Activated T-cell treated with anti-CD3 and anti-CD28 coated beads, Interleukin-2, amount 50 U/mL, for 48 hours (primary cell): ENCODE measurements at places on chromosomes 7 and 10.

DNA sequence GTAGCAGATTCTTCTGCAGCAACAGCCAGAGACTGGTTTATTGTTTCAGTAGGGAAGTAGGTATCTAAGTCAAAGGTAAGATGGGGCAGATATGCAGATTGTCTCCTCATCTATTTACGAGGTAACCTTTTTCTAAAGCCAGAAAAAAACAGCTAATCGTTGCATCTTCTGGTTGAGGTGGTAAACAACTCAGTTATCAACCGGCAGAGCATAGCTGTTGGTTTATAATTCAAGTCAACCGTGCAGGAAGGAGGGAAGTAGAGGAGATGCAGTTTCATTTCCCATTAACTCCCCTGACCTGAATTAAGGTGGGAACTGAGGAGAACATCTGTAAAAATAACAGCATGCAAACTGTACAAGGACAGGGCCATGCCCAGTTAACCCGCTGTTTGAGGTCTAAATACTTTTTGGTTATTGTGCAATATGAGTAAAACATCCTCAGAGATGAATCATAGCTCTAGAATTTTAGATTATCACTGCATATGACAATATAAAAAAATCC lies 156.5 kb upstream of the ITGB1 start:
- DNase-seq: no peak

- DNase-seq: no peak
Observed at GRCh38 chr10:128043259-128044045, 82.8 kb downstream of the MKI67 start.

DNA sequence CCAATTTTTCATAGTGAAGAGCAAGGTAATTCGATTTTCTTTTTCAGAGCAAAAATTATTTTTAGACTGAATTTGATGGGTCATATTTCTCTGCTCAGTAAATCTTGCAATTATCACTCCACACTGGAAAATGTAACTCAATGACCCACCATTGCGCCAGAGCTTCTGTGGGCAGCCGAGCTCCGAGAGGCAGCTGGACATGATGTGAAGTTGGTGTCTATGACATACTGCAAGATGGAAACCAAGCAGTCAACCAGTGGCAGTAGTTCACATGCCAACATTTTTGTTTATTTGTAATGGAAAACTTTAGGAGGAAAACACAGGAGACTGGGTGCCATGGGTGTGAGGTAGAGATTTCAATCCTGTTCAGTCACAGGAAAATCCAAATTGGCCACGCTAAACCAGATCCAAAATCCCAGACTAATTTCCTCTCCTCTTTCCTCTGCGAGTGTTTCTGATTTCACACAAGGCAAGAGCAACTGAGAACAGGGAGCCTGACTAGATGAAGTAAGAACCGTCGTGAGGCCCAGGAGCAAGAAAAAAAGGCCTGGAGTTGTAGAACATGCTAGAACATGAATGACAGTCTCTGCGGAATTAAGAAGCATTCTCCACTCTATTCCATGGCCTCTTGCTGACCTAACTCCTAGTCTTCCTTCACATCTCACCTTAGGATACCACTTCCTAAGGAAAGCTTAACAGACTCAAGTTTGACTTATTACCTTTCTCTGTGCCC lies 39.3 kb downstream of the CALD1 start:
- no peak for DNase-seq

GRCh38 chr10:116849248-116850057 lies at the start of gene ENO4:
ENO4 (plus strand) TSS chr10:116849499; CDS start chr10:116849567, 68 bp downstream.
- no peak for DNase-seq

DNA sequence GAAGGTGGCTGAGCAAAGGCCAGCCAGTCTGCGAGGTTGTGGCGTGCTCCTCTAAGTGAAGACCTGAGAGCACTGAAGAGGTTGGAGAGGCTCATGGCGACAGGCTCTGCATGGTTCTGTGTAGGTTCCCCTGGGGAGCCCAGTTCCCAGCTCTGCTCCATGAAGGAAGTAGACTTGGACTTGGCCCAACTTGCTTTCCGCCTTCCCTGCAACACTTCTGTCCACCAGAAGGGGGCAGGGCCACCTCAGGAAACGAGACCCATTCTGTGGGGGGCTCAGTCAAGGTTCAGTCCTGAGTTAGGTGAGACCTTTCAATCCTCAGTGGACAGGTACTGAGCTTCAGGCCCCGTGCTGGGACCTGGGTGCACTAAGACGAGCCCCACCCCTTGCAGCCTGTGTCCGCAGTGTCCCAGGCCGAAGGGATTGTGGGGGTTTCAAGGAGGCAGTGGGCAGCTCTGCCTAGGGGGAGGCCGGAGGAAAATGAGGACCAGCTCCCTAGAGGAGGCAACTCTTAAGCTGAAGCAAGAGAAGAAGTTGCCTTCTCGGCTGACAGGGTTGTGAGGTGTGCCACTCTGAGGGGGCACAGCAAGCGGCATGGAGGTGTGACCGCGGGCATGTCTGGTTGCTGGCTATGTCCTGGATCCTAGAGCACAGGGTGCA lies 15.0 kb upstream of the PCBD1 start:
- DNase-seq: peak; percentile 62

- no peak for DNase-seq
Observed at GRCh38 chr7:87452279-87452678, 23.2 kb downstream of the ABCB4 start.

GRCh38 chr7:64951250-64951848 lies 39.5 kb downstream of the ZNF117 start:
- no peak for DNase-seq

GRCh38 chr7:44602576-44602910 lies 3.9 kb upstream of the OGDH start:
- DNase-seq: no peak

GRCh38 chr10:3172081-3172445 lies 519 bp downstream of the PITRM1 start:
- DNase-seq: no peak

DNA sequence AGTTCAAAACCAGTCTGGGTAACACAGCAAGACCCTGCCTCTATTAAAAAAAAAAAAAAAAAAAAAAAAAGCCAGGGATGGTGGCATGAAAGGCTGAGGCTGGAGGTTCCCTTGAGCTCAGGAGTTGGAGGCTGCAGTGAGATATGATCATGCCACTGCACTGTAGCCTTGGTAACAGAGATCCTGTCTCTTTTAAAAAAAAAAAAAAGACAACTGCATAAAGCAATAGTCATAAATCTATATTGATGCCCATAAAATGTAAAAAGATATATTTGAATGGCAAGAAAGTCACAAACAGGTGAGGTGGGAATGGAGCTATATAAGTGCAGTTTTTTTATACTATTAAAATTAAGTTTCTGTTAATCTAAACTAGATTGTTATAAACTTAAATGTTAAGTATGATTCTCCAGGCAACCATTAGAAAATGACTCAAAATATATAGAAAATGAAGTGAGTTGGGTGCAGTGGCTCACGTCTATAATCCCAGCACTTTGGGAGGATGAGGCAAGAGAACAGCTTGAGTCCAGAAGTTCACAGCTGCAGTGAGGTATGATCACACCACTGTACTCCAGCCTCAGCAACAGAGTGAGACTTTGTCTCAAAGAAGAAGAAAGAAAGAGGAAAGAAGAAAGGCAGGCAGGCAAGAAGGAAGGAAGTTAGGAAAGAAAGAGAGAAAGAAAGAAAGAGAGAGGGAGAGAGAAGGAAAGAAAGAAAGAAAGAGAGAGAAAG lies 13.4 kb upstream of the HNRNPH3 start:
- no peak for DNase-seq

GRCh38 chr7:99120916-99121315 lies 23.0 kb downstream of the SMURF1 start:
- no peak for DNase-seq

DNA sequence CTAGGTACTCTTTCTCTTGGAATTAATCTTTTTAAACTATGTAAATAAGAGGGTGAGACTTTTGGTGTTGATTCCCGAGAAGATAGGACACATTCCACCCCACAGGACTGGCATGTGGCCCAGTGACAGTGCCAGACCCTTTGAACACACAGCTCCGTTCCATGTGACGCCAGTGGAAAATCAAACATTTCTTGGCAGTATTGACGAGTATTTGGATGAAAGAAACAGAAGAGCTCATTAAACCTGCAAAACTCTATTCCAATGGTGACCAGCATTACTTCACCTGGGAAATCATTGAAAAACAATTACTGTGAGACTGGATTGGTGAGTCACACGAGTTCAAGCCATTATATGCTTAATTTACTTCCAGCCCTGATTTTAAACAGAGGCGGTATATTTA lies 25.8 kb downstream of the AKR1E2 start:
- DNase-seq: no peak

DNA sequence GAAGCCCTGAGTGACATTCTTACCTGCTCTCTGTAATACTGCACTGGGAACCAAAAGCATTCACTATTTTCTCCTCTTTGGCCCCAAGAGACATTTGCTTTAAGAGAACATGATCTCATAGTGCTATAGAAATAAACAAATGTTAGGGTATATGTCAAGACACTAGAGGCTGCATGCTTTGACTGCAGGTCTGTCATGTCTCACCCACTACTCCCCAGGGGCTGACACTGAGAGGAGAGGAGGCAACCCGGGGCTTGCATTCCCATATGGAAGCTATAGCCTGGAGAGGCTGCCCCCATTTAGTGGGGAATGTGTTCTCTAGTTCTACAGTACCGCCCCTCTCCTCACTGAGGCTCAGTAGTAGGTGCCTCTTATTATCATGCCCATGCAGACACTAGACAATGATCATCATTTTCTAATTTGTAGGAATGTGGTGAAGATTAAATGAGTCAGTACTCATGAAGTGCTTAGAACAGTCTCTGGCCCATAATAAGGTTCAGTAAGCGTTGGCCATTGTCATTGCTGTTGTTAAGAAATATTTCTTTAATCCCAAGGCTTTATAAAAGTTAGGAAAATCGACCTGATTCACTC lies 4.9 kb upstream of the SLF2 start:
- DNase-seq: no peak

- no peak for DNase-seq
Observed at GRCh38 chr7:106617860-106618259, 43.1 kb downstream of the CCDC71L start.

GRCh38 chr10:114073395-114074186 lies 29.9 kb downstream of the ADRB1 start:
- DNase-seq: no peak

GRCh38 chr7:84149573-84149972 lies 45.0 kb downstream of the SEMA3A start:
- DNase-seq: no peak

DNA sequence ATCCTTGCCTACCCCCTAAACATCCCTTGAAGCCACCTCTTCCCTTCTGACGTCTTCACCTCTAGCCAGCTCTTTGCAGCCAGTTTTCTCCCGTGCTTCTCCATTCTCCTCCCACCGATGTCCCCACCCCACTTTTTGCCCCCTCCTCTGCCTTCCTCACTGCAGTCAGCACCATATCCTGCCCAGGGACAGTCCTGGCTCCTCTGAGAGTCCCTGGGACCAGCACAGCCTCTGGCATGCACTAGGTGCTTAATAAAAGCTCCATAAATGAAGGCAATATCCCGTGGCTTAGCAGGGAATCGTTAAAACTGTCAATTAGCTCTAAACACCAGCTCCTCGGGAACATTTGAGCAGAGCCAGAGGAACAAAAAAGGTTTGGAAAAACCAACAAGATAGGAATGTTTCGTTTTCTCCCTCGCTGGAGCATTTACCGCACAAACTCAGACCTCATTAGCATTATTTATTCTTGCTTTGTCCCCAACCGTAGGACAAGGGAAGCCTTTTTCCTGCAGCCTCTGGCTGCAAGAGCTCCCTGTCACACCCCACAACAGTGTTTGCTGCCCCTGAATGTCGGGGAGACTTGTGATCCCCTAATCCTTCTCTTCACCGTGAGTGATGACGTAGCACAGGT lies 16.1 kb downstream of the MYL10 start:
- no peak for DNase-seq

- DNase-seq: no peak
Observed at GRCh38 chr7:103928581-103928980, 60.9 kb downstream of the RELN start.

DNA sequence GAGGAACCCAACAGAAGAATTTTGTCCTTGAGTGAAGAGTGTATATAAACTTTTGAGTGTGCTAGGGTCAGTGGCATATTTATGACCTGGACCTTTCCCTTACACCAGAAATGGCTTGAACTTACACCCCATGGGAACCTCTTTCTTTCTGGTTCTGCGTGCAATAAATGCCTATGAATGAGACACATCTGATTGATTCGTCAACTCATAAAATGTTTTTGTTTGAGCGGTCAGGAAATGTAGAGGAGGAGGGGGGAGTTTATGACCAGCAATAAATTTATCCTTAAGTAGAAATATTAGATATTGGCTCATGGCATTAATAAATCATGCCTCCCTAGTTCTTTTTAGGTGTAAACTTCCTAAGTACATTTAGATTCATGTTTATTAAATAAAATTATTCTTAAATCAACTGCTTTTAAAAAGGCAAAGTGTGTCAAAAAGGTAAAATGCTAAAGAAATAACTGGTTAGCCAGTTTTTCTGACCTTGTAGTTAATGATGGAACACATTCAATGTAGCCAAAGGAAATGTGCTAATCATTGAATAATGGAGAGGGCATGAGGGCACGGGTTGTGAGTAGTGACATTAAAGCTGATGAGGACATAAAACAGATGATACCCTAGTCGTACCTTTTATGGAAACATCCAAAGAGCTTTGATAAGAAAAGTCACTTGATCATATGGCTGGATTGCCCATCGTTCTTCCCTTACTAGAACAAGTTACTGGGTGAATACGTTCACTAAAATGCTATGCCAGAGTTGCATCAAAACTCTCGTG lies 13.6 kb upstream of the NUP42 start:
- DNase-seq: no peak

DNA sequence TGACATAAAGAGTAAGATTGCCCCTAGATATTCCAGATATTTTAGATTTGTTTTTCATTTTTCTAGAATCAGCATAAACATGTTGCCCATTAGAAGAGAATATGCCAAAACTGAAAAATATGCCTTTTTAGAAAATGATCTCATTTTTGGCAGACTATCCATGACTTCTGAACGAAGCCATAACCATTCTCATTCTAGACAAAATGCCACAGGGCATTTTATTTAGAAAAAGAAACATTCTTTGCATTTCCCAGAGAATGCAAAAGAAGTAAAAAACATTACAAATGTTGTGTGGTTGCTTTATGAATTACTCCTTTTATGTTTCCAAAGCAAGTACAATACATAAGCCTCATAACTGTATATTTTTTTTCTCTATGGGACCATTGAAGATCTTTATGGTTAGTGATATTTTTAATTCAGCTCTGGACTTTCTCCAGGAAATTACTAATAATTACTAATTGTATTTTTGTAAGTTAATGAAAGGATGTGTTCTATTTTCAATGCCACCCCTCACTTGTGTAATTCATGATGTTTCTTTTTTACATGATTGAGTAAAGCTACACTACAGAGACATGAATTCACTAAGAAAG lies 109.6 kb upstream of the SEM1 start:
- no peak for DNase-seq

DNA sequence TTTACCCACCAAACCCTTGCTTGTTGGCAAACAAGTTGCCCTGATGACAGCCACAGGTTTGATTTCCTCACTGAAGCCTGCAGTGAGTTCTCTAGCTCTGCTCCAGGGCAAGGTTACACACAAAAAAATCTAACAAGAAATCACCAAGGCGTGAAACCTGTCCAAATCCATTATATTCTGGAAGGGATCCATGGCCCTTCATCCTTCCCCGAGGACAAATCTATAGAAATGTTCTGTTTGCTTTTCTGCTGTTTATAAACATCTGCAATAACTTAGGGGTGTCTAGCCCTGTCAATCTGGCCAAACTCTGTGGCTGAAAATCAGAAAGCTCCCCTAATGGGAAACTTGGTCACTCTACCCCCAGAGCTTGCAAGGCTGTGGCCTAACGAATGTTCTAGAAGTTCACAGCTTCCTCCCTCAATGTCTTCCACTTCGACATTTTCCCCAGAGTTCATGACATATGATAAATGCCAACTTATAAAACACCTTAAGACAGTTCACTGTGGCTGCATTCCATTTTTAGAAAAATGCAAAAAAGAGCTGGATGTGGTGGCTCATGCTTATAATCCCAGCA lies 164.5 kb downstream of the PRPF18 start:
- no peak for DNase-seq
